Renal cortical epithelial cell (primary cell): ENCODE measurements at places on chromosomes 1 and 21.

GRCh38 chr21:44471996-44472395 is 16.7 kb downstream of the LRRC3 start:
- DNase-seq, result no peak

GRCh38 chr1:107965110-107965991 is at the start of gene VAV3:
Gene VAV3, minus strand, starts transcription at chr1:107965180. Its CDS starts 311 bp downstream, at chr1:107964869.
- DNase-seq, result peak; percentile 41

GRCh38 chr1:7590426-7590790 is 180.7 kb upstream of the VAMP3 start:
- DNase-seq, result no peak

DNA sequence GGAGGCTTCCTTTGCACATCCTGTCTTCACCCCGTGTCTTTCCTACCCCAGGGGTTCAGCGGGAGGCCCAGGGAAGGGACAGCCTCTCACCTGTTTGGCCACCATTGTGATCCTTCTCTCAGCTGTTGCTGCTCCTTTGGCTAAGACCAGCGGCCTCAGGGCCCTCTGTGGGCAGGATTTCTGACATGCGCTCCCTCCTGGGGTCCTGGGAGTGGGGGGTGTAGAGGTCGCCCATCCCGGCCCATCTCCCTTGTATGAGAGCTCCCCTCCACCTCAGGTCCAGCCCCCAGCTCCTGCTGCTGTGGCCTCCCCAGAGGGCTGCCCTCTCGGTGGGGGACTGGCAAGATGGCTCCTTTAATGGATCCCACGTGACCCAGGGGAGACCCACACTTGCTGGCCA is 120.5 kb downstream of the PRDM2 start:
- DNase-seq, result no peak

DNA sequence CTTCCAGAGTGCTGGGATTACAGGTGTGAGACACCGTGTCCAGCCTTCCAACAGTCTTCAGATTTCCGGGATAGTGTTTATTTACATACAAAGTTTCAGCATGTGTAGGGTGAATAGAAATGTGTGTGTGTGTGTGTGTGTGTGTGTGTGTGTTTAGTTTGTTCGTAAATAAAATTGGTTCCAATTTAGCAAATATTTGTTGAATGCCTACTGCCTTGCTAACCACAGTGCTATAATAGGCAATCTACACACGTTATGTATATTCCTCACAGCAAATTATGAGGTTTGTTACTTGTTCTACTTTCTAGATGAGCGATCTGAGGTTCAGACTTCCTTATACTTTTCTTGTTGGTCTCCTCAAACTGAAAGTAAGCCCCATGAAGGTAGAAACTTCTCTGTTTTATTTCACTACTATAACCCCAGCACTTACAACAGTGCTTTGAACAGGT is 32.8 kb upstream of the EPS15 start:
- no peak for DNase-seq

DNA sequence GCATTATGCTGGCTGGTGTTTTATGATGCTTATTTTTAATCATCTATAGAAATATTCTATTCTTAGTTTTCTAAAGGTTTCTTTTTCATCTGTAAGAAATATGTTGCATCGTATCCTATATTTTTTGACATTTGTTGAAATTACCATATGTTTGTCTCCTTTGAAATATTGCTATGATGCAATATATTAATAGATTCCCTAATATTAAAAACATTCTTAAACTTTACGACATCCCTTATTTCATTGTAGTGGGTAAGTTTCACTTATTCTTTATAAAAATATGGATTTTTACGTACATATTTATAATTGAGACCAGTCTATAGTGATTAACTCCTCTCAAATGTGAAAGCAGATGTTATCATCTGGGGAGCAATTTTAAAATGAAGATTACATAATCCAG is 258.2 kb upstream of the DUSP10 start:
- no peak for DNase-seq

- DNase-seq, result no peak
These were observed 4.0 kb downstream of the EDN2 start for GRCh38 chr1:41480204-41481108.

DNA sequence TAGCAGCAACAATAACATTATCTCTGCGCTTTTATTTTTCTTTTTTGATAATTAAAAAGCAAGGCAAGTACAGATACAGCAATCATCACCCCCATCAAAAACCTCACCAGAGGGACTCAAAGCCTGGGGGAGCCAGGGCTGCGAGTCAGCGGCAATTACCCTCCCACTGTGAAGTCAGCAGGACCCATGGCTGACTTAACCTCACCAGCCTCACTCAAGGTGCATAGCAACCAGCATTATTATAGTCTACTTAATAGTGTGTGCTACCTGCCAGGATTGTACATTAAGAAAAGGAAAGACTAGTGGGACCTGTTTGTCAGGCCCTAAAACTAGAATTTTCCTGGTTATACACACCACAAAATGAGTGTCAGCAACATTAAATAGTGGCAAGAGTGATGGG is 28.9 kb upstream of the SERBP1 start:
- no peak for DNase-seq
